Caco-2 (cell line): ENCODE measurements at places on chromosomes 6 and 20. TPM values are rescaled to one million over a fixed set of nuclear protein-coding genes. Genes with fewer than 3 reads are reported as not detected.

USP49 gene
- total RNA-seq: 17.9 and 18.5 TPM in 2 replicates

FNDC11 gene
- total RNA-seq: 0.39 TPM in 1 of 2 replicates, not detected in the other

RNF39 gene
- 0.23 and 0.37 TPM in 2 replicates for total RNA-seq

ELOVL4 gene
- 0.56 and 0.68 TPM in 2 replicates for total RNA-seq

ULBP2 gene
- 4.8 and 4.9 TPM in 2 replicates for total RNA-seq

TFAP2D gene
- total RNA-seq: not detected in 2 replicates

PTCRA gene
- total RNA-seq: not detected in 2 replicates

ZNF335 gene
- 35.1 and 38.1 TPM in 2 replicates for total RNA-seq
